Muscle of back (tissue), 13 donors: ENCODE measurements at places on chromosomes 3 and 15.
A peak's percentile ranks its signal among the peaks of the same experiment; 100 is the strongest.

- no peak for DNase-seq
These were observed 271.5 kb downstream of the EFHB start for GRCh38 chr3:19662486-19662885.

GRCh38 chr3:171358881-171359198 is 101.4 kb downstream of the TNIK start:
- no peak for DNase-seq

GRCh38 chr3:159766563-159767185 is 222.0 kb upstream of the IL12A start:
- DNase-seq = peak; percentile 18

- peak; percentile 83 for DNase-seq
These were observed 71.9 kb upstream of the LPP start for GRCh38 chr3:188082031-188082430.

- peak; percentile 82 for DNase-seq
These were observed 192.0 kb downstream of the ATP10A start for GRCh38 chr15:25671132-25671531.

GRCh38 chr3:14563946-14564539 is 23.9 kb upstream of the GRIP2 start:
- DNase-seq = no peak

GRCh38 chr3:149547413-149547812 is 72.9 kb downstream of the TM4SF4 start:
- peak; percentile 93 for DNase-seq

- DNase-seq = no peak
These were observed 33.7 kb downstream of the LARP6 start for GRCh38 chr15:70820214-70820613.

- no peak for DNase-seq
These were observed 3.9 kb upstream of the TGM4 start for GRCh38 chr3:44870375-44871061.

DNA sequence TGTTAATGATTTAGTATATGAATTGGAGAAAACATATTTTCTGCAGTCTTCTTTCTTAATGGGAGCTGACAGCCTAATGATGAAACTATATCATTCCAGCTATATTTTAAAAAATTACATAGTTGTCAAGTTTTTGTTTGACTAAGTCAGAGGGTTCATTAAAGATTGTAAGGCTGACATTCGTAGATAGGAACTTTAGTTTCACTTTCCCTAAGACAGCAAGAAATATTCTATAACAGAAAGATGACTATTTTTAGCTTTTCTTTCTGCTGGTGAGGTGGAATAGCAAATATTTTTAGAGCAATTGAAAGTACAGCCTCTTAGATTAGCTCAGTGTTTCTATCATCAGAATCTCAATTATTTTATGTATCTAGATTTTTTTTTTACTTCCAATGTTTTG is 60.2 kb downstream of the PIAS1 start:
- DNase-seq = no peak

- DNase-seq = no peak
These were observed 60.6 kb downstream of the CHAC1 start for GRCh38 chr15:41013691-41014414.

GRCh38 chr3:12458901-12459300 is 25.4 kb upstream of the TSEN2 start:
- DNase-seq = no peak

DNA sequence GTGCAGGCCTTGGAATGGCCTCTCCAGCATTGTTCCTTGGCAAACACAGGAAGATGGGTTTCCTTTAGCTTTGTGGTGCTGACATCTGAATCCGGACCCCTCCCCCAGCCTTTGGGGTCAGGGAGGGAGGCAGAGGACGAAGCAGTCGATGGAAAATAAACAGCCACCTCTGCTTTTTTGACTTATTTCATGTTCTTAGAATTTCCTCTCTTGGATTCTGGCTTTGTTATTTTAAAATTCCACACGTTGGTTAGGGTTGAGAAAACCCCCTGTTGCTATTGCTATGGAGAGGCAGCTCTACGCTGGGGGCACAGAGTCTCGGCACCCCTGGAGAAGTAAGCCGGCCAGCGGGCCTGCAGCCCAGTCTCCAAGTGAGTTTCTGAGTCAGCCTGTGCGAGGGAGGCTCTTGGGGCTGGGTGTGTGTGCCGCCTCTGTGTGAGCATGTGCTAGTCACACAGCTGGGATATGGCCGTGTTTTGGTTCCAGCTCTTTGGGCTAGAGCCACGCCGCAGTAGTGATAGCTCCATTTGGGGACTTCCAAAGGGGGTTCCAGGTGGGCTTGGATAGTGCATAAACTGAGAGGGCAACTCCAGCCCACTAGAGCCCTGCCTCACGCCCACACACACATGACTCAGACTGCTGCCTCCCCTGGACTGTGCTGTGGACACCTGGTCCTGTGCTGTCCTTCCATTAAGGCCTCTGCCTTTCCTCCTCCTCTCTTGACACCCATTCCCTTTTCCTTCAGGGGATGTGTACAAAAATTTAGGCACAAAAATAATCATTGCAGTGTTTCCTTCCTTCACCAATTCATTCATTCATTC is 58.8 kb downstream of the AMOTL2 start:
- no peak for DNase-seq

- DNase-seq = no peak
These were observed 12.2 kb upstream of the VIPR1 start for GRCh38 chr3:42490243-42490642.

DNA sequence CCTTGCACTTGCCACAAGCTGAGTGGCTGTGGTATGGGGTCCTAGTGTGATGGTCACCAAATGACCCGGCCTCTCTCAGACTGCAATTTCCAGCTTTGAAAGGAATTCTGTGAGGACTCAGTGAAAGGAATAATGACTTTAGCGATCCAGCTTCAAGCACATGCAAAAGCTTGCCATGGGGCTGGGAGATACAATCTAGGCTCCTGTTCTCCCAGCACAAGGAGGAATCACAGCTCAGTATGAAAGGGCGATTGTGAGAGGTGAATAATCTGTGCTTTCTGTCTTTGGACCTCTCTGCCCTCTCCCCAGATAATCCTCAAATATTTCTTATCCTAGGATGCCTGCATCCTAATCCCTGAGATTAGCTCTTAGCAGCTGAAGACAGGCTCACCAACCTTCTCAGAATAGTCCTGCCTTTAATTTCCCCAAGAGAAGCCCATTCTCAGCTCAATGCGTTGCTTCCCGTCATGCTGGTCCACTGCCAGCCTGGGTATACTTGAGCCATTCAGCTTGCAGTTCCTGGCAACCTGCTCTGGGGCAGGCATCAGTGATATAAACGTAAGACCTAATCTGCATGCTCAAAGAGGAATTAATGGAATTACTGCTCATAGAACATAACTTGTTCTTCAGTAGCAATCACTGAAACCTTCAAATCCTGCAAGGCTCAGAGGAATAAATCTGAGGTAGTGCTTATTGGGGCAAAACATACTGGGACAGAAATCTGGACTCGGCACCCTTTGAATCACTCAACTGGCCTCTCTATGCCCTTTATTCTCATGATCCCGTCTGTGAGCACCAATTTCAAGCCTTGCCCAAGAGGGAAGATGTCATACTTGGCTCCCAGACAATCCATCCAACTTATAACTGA is 15.1 kb downstream of the TLNRD1 start:
- DNase-seq = no peak

DNA sequence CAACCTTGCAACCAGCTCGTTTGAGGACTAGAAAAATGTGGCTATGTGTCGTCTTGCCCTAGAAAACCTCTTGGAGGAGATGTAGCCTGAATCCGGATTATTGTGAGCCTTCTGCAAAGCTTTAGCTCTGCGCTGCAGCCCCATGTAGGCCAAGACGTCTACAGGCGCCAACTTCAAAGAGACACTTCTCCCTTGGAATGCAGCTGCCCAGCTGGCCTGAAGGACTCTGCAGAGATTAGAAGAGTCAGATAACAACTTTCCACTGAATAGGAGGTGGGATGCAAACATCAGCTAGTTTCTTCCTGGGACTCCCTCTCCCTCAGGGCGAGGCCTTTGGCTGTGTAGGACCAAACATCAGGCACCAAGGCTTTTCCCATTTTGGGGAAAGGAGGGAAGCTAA is 356.5 kb upstream of the IL12A start:
- DNase-seq = no peak

DNA sequence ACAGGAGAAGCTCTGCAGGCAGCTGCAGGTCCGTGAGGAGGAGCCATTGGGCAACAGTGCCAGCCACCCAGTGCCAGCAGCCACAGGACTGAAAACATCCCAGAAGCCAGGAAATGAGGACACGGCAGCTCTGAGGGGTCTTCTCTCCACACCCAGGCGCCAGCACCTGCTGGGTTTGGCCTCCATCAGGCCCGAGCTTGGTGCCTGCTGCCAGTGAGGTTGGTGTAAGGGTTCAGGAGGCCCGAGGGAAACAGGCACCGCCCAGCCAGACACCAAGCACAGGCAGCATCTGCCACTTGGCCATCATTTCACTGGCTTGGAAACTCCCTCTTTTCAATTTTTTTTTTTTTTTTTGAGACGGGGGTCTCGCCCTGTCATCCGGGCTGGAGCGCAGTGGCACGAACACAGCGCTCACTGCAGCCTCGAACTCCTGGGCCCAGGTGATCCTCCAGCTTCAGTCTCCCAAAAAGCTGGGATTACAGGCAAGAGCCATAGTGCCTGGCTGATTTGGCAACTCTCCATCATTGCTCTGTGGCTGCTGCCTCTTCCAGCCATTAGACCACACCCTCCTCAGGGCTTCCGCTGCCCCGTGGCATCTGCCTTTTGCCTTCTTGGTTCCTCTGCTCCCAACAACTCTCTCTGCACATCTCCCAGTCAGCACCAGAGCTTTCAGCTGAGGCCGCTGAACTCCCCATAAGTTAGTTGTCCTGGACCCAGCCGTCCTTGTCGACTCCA is 1.5 kb upstream of the ITIH3 start:
- no peak for DNase-seq
